ENCODE measurements at places on chromosomes 6 and 20. TPM values are rescaled to one million over a fixed set of nuclear protein-coding genes. Genes with fewer than 3 reads are reported as not detected.

SNAP91 gene
- 10.5 TPM for polyA plus RNA-seq

GRCh38 chr6:107272246-107272645, 156.9 kb upstream of the BEND3 start:
- no peak for DNase-seq

NOX3 gene
- not detected for polyA plus RNA-seq

GRCh38 chr6:143234734-143235133, 174.0 kb downstream of the AIG1 start:
- DNase-seq: no peak

SMLR1 gene
- 0.10 TPM for polyA plus RNA-seq

- no peak for DNase-seq
These were observed at the start of gene FOXQ1 for GRCh38 chr6:1311400-1312202. FOXQ1 (plus strand) TSS chr6:1312098; CDS start chr6:1312705, 607 bp downstream.

DNA sequence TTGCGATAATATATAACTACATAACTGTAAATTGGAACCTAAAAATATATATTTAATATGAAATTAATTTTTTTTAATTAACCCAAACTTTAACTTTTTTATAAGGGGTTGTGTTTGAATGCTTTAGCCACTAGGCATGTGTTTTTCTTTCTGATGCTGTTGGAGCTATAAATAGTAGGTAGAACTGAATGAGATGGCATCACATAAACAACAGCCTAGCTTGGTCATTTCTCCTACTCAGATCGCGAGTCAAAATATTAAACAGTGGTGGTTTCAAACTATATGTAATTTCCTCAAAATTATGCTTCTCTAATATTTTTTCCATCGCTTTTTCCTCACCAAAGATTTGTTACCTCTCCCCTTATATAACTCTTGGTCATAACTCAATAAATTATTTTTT, 243.2 kb downstream of the ARID1B start:
- DNase-seq: no peak

DNA sequence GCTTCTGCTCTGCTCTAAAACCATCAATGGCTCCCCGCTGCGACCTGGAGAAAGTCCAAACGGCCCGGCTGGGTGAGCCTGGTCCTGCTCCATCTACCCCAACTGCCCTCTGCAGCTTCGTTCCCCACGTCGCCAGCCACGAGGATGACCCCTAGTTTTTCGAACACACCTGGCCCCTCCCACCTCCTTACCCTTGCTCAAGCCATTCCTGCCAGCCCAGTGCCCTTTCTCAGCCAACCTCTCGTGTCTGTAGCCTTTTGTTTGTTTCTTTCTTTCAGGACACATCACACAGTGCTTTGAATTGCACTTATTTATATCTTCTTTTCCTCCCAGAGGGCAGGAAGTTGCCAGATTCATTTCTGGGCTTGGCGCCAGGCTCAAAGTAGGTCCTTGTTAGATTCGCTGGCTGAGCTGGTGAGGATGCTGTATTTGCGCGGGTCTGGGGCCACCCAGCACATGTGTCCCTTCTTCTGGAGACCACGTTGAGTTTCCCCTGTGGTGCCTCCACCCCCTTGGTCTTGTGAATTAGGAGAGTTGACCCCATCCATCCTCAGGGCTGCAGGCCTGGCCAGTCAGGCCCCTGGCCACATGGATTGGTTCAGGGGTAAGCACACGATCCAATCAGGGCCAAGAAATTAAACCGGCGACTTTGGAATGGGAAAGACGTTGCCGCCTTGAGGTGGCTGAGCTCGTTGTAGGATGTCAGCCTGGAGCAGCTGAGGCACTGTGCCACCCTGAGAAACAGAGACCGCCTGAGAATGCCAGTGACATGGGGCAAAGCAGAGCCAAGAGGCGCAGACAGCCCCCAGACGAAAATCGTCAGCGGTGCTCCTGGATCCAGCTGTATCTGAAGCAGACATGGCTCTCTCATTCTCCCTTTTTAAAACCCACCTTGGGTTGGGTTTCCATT, 156.0 kb downstream of the CEBPB start:
- peak; percentile 93 for DNase-seq

FRK gene
- 0.40 TPM for polyA plus RNA-seq

- no peak for DNase-seq
These were observed 18.6 kb downstream of the RBM24 start for GRCh38 chr6:17299750-17300149.

GRCh38 chr6:99789767-99790166, 183.1 kb downstream of the PRDM13 start:
- DNase-seq: no peak

All from adrenal gland (tissue), 19 donors.